ENCODE measurements at places on chromosomes 7 and 10. TPM values are rescaled to one million over a fixed set of nuclear protein-coding genes. Genes with fewer than 3 reads are reported as not detected.

CRTAC1 gene
- total RNA-seq = not detected

PPP1R3A gene
- not detected for total RNA-seq

SLC18A2 gene
- 0.22 TPM for total RNA-seq

ODAD2 gene
- 0.14 TPM for total RNA-seq

NKX6-2 gene
- total RNA-seq = not detected

AKR1C8 gene
- total RNA-seq = 9.2 TPM

IGFBP1 gene
- total RNA-seq = not detected

RARRES2 gene
- total RNA-seq = not detected

DOCK1 gene
- total RNA-seq = 0.17 TPM

SPDYE6 gene
- total RNA-seq = not detected

TSPAN13 gene
- not detected for total RNA-seq

CALML3 gene
- not detected for total RNA-seq

CPN1 gene
- not detected for total RNA-seq

NKX2-3 gene
- not detected for total RNA-seq

GHRHR gene
- total RNA-seq = not detected

STEAP1B gene
- total RNA-seq = not detected

GPAM gene
- 8.8 TPM for total RNA-seq

C7orf25 gene
- 8.8 TPM for total RNA-seq

WNT8B gene
- not detected for total RNA-seq

MSS51 gene
- 5.0 TPM for total RNA-seq

ZWINT gene
- 2.2 TPM for total RNA-seq

Data from CD4-positive, alpha-beta memory T cell (primary cell).